AML-193 (cell line): ENCODE measurements at places on chromosomes 16 and 17.
A peak's percentile ranks its signal among the peaks of the same experiment; 100 is the strongest.

- no peak for DNase-seq
These were observed 273.0 kb downstream of the CEP112 start for GRCh38 chr17:65918916-65919315.

DNA sequence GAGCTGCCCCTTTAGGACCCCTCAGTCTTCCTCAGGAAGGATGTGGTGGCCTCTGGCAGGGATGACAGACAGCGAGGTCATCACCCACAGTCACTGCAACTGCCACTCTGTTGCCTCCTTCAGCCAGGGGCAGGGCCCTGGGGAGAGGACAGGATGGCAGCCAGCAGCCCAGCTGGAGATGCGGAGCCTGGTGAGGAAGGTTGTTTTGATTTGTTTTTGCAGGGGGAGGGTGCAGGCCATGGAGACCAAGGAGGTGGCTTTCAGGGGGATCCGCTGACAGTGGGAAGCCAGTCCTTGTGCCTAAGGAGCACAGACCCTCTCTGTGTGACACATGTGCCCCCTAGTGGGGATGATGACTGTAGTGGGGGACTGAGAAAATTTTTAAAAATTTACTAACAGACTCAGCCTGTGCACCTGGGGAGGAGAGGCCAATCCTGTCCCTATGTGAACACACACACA is 7.4 kb downstream of the PRCD start:
- DNase-seq: peak; percentile 60

- DNase-seq: peak; percentile 99
These were observed 147.4 kb upstream of the TBX2 start for GRCh38 chr17:61251939-61252865.

GRCh38 chr16:22023505-22023904 is 15.6 kb downstream of the MOSMO start:
- DNase-seq: no peak

- no peak for DNase-seq
These were observed 63.2 kb downstream of the IQCK start for GRCh38 chr16:19781226-19781625.

GRCh38 chr17:78020717-78021108 is 62.2 kb downstream of the TNRC6C start:
- DNase-seq: peak; percentile 10

GRCh38 chr17:29342158-29342765 is 47.9 kb upstream of the TAOK1 start:
- DNase-seq: no peak
